ENCODE measurements at places on chromosomes 11 and 22.

DNA sequence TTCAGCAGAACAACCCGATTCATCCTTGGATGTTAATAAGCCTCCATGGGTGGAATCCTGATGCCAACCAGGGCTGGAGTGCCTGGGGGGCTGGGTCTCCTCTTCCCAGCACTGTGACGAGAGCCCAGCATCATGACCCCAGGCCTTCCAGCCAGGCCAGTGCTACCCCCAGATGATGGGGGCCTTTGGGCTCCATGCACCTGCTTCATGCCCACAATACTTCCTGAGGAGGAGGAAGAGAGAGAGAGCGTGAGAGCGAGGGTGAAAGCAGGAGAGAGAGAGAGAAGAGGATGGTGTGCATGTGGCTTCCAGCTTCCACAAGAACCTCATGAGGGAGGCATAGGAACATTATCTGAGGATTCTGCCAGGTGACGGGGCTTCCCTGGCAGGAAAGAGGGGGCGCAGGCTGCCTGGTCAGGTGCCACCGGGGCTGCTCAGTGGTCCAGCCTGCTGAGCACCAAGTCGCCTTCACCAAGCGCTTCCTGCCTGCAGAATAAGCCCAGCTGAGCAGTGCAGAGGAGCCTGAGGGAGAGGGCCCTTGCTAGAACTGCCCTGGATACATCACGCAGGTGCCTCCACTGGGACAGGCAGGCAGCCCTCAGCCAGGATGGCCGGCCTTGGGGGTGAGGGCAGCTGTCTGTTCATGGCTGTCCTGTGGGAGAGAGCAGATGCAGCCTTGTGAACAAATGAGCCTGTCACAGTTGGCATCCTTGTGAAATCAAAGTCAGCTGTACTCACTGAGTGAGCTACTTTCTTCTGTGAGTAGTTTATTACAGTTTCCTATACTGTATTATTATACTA is 243.3 kb upstream of the B3GAT1 start:
- no peak for DNase-seq

DNA sequence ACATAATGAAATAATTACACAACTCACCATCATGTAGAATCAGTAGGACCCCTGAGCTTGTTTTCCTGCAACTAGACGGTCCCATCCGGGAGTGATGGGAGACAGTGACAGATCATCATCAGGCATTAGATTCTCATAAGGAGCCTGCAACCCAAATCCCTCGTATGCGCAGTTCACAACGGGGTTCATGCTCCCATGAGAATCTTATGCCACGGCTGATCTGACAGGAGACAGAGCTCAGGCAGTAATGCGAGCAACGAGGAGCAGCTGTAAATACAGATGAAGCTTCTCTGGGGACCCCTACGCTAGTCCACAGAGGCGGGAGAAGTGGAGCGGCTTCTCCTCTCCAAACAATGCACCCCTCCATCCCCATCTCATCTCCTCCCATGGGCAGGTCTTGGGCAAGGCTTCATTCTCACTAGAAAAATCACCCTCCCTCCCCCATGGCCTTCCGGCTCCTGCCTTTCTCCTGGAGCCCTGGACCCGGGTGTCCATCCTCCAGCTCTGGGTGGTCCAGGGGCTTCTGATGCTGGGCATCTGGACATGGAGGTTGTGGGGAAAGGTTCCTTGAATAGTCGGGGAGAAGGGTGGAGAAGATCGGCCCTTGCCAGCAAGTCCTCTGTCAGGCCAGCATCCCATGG is 16.2 kb upstream of the RAC2 start:
- no peak for DNase-seq

DNA sequence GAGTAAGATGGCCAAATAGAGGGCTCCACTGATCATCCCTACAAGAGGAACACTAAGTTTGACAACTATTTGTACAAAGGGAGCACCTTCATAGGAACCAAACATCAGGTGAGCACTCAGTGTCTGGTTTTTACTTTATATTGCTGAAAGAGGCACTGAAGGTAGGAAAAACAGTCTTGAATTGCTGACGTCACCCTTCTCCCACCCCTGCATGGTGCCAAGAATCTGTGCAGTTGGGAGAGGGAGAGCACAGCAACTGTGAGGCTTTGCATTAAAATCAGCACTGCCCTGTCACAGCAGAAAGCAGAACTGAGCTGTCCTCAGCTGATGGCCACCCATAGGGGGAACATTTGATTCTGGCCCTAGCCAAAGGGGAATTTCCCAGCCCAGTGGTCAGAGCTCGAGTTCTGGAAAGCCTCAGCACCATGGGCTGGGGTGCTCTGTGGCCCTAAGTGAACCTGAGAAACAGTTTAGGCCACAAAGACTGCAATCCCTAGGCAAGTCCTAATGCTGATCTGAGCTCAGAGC is 37.9 kb downstream of the PIWIL3 start:
- DNase-seq = no peak

DNA sequence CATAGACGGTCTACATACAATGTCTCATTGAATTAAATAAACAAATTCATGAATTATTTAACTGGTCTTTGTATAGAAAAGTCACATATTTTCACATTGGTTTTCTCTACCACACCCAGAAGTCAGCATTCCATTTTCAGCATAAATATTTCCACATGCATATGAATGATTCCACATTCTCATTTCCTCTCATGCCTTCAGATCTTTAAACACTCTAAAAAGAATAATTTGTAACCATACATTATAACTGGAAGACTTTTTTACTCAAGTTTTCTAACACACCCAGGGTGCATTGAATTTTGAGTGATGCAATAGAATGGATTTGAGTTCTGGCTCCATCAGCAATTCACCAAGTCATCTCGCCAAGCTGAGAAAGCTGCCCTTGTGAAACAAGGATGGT is 501.8 kb upstream of the TENM4 start:
- DNase-seq = no peak

DNA sequence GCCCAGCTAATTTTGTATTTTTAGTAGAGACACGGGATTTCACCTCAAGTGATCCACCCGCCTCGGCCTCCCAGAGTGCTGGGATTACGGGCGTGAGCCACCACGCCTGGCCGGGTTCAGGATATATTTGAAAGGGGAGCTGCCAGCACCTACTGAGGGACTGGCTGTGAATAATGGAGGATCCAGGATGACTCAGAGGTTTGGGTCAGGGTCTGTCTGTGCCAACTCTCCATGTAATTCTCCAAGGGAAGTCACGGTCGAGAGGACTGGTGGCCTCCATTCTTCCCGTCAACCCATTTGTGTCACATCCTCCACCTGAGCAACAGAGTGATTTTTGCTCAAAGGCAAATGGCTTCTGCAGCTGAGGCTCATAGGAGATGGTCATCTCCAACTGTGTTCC is 3.6 kb upstream of the ARRB1 start:
- no peak for DNase-seq

- DNase-seq = no peak
These were observed 33.1 kb upstream of the GRAMD4 start for GRCh38 chr22:46587061-46587460.

DNA sequence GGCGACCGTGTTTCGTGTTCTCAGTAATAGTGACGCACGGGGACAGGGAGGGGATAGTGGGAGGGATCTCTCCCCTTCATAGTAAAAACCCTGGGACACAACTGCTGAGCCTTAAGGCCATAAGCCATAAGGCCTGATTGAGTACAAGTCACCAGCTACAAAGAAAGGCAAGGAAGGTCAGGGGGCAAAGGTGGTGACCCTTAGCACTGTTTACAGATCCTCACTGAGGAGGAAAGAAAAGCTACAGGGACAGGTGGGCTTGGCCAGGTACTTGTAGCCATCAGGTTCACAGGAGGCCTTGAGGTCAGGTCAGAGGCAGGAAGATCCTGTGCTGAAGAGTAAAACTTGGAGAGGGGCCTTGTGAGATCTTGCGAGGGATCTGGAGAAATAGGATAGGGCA is 15.1 kb upstream of the AMPD3 start:
- no peak for DNase-seq

DNA sequence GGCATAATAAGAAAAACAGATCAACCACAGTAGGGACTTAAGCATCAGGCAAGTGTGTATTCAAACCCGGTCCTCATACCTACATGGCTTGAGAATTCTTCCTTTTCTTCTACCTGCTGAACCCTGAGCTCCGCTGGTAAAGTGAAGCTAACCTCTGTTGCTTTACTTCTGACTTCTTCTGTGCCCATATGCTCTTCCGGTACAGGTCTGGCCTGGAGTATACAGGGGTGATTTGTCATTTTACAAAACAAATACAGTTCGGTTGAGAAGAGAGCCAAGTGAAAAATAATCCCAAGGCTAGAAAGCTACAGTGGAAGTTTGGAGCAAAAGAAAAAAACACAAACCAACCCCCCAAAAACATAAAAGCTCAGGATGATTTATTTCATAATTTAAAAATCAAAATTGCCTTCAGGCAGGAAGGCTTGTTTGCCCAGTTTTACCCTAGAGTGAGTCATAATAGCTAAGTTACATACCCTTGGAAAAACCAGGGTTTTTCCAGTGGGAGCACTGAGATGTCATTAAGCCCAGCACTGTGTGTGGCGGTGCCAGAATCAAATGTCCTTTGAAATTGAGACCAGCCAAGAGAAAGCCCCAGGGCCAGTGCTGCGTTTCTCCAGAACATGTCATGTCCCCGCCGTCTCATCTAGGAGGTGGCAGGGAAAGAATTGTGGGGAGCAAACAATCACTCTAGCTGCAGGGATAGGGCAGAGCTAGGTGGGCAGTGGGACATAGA is 305.5 kb upstream of the ISX start:
- no peak for DNase-seq

DNA sequence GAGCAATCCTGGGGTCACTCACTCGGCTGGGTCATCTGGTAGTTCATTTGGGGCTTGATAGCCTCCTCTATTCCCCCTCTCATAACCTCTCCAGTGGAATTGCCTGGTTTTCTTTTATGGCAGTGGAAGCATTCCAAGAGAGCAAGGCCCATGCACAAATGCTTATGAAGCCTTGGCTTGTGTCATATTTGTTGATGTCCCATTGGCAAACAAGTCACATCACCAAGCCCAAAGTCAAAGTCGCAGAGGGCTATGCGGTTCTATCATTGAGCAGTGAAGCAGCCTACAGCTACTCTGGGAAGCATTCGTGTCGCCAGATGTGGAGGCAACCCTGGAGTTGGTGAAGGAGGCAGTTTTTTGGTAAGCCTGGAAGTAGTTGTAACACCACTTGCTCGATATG is 12.3 kb downstream of the KCTD14 start:
- no peak for DNase-seq

GRCh38 chr11:67276781-67277230 is 10.5 kb downstream of the GRK2 start:
- DNase-seq = no peak

- DNase-seq = no peak
These were observed 2.9 kb downstream of the SLC37A4 start for GRCh38 chr11:119027561-119028345.

- DNase-seq = no peak
These were observed 2.1 kb upstream of the NEAT1 start for GRCh38 chr11:65420506-65420905.

GRCh38 chr11:117620086-117620485 is 176.9 kb downstream of the DSCAML1 start:
- DNase-seq = no peak

GRCh38 chr11:2811206-2812091 is 74.1 kb downstream of the CDKN1C start:
- DNase-seq = no peak

- no peak for DNase-seq
These were observed 406.6 kb downstream of the LARGE1 start for GRCh38 chr22:33513388-33514338.

DNA sequence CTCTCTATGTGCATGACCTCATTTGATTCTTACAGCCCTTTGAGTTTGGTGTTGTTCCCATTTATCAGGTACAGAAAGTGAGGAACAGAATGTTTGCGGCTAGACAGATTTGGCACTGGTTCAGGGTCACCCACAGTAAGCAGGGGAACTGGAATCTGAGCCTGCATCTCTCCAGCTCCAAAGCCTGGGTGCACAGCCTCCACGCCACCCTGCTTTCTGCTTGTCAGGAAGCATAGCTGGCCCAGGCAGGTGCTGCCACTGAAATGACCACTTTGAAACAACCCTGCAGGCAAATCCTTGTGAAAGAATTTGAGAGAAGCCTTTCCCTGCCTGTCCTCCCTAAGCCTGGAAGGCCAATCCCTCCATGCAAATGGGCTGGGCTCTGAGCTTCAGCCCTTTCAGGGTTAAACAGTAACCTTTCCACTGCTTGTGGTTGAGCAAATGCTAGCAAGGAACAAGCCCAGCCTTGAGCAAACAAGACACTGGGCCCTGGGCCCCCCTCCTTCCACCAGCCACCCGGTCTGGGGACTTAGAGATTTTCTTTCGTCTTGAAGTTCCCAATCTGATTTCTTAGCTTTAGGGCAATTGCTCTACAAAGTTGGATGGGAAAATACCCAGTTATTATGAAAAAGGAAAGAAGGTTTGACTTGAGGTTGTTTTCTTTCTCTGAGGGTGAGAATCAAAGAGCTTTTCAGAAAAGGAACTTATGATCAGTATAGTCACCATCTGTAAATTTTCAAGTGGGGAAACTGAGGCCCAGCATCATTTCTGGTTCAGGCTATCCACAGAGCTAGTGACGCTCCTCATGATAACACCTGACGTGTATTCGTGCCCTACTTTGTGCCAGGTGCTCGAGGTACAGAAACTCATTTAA is 19.4 kb downstream of the EHF start:
- no peak for DNase-seq

GRCh38 chr22:47610281-47610680 is 847.8 kb downstream of the TBC1D22A start:
- no peak for DNase-seq

GRCh38 chr11:20770414-20770946 is 101.1 kb downstream of the NELL1 start:
- DNase-seq = no peak

- DNase-seq = no peak
These were observed 59.0 kb downstream of the LRP5 start for GRCh38 chr11:68371171-68372041.
